ENCODE measurements at places on chromosomes 2 and 18. TPM values are rescaled to one million over a fixed set of nuclear protein-coding genes. Genes with fewer than 3 reads are reported as not detected.

Gene UGT1A8
- total RNA-seq, result not detected

Gene LHCGR
- total RNA-seq, result not detected

Gene ACVR1C
- 0.17 TPM for total RNA-seq

Gene ASXL3
- total RNA-seq, result 0.05 TPM

Gene SNX17
- total RNA-seq, result 158 TPM

Gene METTL21A
- 24.2 TPM for total RNA-seq

Gene GKN1
- total RNA-seq, result not detected

Gene RAPH1
- total RNA-seq, result 67.8 TPM

Gene GLI2
- total RNA-seq, result not detected

Gene SMCHD1
- 58.5 TPM for total RNA-seq

Gene KCNIP3
- total RNA-seq, result 0.51 TPM

Gene ZBTB7C
- under 0.01 TPM for total RNA-seq

Gene DOCK10
- total RNA-seq, result 4.1 TPM

Gene SERPINB10
- total RNA-seq, result not detected

Gene MYO1B
- total RNA-seq, result 131 TPM

Gene STRADB
- total RNA-seq, result 18.6 TPM

Gene NDUFB3
- total RNA-seq, result 82.0 TPM

Gene OTOF
- total RNA-seq, result 73.3 TPM

Gene POLE4
- total RNA-seq, result 13.2 TPM

Gene SPATA3
- not detected for total RNA-seq

Gene DSC2
- 0.17 TPM for total RNA-seq

Gene CPO
- total RNA-seq, result not detected

Gene MEP1B
- not detected for total RNA-seq

Gene SERTAD2
- 9.5 TPM for total RNA-seq

Gene GYPC
- 227 TPM for total RNA-seq

Gene POTEF
- total RNA-seq, result 0.34 TPM

Gene OR6B2
- not detected for total RNA-seq

Gene CDH20
- total RNA-seq, result not detected

Gene KIF1A
- total RNA-seq, result 0.05 TPM

Gene SRD5A2
- total RNA-seq, result not detected

Gene LIMS2
- total RNA-seq, result 20.1 TPM

Gene ZNF385B
- total RNA-seq, result not detected

Gene PPM1B
- total RNA-seq, result 26.2 TPM

Gene LRRFIP1
- total RNA-seq, result 305 TPM

Gene CGREF1
- total RNA-seq, result 4.8 TPM

Gene GPR75
- total RNA-seq, result 1.6 TPM
